ENCODE measurements at places on chromosomes 1 and 21.

- DNase-seq, result no peak
Measured at GRCh38 chr1:186054003-186054402, 319.8 kb downstream of the HMCN1 start.

DNA sequence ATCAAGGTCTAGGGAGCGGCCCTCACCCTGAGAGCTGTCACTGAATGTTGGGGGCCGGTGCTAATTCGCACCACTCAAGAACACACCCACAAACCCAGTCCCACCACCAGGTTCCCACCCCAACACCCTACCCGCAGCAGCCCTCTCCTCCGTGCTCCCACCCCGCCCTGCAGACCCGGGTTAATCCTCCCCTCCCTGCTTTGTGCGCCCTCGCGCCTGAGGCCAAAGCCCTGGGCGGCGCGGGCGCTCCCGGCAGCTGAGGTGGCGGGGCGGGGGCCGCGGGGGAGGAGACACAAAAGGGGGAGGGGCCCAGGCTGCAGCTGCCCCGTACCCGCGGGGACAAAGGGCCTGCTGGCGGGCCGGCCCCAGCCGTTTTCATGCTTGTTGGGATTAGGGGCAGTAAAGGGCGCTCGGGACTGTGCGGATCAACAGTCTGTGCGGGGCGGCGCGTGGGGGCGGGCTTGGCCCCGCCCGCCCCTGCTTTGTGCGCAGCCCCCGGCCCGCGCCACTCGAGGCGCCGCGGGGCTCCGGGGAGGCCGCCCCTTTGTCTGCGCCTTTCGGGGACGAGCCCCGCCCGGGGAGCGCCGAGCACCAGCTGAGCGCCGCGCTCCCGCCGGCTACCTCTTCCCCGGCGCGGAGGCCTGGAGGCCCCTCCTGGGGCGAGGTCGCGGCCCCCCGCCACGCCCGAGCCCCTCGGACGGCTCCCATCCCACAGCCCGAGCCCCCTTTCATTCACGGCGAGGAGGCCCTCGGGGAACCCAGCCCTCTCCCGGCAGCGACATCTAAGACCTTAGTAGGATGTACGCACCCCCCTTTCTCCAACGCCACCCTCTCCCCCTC lies 10.9 kb downstream of the C1orf216 start:
- DNase-seq, result peak; percentile 31

- no peak for DNase-seq
Measured at GRCh38 chr1:241799416-241799815, 48.6 kb upstream of the EXO1 start.

GRCh38 chr1:74468982-74469603 lies 43.3 kb downstream of the LRRC53 start:
- peak; percentile 2 for DNase-seq

GRCh38 chr1:155134880-155135414 lies 705 bp upstream of the SLC50A1 start:
- DNase-seq, result peak; percentile 50

DNA sequence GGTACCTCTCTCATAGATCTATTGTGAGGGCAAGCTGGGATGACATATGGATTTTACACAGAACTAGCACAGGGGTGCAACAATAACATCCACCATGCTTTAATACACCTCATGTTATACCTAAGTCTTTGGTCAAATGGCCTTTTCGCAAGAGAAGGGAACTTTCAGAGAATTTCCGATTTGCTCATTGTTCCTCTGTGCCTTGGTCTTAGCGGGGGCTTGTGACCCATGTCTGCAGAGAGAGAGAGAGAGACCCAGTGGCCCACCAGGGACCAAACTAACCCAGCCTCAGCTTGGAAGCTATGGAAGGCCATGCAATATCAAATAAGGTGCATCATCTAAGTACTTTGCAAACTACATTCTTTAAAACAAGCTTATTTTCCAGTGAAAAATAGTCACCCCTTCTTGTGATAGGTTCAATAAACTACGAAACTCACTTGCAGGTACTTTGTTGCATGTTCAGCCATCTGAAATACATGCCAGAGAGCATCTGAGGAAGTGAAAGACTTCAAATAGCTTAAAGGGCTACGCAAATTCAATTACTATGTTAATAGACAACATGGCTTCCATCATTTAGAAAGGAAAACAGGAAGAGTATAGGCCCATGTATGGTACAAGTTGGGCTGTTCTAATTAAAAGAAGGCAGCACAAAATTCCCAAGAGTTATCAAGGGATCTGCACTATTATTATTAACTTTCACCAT lies 100.7 kb downstream of the KCNN3 start:
- no peak for DNase-seq

GRCh38 chr1:71427066-71427465 lies 346.2 kb upstream of the ZRANB2 start:
- DNase-seq, result no peak

DNA sequence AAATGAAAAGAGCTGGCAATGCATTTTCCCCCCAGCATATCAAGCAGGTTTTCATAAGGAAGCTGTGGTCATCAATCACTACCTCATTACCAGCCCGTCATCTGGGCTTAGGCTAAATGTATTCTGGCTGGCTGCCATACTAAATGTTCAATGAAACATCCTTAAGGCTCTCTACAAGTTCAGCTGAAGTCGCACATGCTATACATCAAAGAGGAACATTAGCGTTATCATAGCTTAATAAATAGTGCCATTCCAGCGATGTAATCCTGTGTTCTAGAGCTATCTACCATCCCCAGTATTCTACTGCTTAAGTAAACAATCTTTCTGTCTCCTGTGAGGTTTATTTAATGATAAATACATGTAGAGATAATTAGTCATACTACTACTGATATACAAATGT lies 288.8 kb downstream of the DPYD start:
- no peak for DNase-seq

DNA sequence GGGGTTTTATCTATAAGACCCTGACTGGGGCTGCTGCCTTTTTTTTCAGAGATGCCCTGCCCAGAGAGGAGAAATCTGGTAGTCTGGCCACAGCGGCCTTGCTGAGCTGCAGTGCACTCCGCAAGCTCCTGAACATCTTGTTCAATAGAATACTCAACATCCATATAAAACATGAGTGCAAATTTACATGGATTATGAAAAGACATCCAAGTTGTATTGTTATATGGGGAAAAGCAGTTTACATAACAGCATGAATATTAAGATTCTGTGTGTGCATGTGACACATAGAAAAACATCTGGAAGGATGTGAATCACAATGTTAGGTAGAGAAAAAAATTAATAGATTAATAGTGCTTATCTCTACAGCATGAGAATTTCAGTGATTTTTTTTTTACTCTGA lies 16.4 kb downstream of the COG2 start:
- no peak for DNase-seq

DNA sequence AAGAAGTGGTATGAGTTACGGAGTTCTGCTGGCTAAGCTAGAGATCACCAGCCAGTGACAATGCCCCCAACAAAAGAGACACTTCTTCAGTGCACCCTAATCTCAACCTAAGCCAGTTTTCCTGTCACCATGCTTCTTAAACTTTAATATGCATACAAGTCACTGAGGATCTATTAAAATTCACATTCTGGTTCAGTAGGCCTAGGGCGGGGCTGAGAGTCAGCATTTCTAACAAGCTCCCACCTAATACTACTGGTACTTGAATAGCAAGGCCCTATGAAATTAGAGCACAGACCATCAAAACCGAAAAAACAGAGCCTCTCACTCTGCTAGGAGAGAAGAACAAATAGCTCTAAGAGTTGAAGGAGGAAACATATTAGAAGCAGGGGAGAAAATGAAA lies 7.9 kb downstream of the PSMB4 start:
- no peak for DNase-seq

GRCh38 chr1:76669624-76670315 lies 197.5 kb upstream of the ST6GALNAC5 start:
- no peak for DNase-seq

GRCh38 chr1:236129306-236129705 lies 13.0 kb upstream of the GPR137B start:
- DNase-seq, result no peak

DNA sequence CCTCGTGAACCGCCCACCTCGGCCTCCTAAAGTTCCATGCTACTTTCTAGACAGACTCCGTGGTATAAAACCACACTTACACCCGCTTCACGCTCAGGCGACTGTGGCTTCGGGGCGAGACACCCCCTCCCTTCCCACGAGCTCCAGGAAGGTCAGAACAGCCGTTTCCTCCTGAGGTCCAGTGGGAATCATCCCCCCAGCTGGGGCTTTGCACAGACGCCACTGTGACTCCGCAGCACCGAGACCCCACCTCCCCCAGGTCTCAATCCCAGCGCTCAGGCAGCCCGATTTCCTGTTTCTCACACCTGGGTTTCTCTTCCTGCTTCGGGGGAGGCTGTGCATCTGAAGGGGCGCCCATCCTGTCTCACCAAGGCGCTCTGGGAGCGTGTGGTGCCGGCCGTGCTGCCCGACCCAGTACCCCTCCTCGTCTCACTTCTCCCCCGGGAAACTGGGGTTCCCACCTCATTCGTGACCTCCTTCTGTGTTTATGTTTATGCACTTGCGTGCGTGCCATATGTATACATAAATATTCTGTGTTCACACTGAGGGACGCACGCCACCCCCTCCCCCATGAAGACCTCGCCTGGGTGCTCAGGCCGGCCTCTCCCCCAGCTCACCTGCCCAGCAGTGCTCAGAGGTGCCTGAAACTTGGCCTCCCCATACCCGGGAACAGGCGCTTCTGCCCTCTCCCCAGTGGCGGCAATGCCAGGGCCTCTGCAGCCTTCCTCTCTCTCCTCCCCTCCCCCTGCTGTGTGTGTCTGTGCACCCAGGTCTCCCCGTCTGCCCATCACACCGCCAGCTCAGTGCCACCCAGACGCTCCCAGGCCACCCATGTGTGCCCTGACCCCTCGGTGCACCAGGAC lies 14.6 kb downstream of the SLC35E2B start:
- peak; percentile 54 for DNase-seq

DNA sequence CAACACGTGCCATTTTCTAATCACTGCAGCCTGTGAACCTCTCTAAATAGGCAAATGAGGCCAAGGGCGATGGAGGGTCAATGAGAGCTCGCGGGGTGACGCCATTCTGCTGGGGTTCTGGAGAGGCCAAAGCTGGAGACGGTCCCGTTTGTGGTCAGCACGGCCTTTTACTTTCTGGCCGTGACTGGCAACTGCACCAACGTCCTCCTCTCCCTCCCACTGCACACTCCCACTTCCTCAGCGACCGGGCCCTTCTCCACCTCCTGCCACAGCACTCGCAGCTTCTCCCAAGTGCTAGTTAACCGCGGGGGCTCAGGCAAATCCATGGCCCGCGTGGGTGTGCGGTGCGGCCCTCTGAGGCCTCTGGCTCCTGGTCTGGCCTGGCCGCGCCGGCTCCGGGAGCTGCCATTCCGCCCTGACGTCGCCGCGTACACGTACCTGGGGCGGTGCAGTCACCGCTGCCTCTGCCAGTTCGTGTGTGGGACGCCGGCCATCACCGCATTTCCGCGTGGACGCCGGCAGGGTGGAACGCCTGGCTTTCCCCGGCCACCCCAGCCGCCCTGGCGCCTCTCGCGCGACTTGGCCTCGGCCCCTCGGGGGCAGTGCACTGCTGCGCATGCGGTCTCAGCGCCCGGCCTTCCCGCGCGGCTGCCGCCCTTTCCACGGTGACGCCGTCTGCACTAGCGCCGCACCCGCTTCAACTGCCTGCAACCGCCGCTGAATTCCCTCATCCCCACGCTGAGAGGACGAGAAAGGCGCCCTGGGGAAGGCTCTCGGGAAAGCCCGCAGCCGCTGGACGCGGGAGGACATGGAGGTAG lies 18.2 kb downstream of the OR2C3 start:
- DNase-seq, result no peak

DNA sequence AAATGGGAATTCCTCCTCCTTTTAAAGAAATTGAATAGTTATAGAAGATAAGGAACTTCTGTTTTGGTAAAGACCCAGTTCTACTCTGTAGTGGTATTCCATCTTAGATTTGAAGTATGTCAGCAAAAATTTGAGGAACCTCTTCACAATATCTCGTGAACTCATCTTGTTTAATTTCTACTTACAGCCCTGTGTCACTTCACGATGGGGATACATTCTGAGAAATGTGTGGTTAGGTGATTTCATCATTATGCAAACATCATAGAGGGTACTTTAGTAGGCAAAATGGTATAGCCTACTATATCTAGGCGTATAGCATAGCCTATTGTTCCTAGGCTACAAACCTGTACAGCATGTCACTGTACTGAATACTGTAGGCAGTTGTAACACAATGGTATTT lies 36.0 kb downstream of the ALG6 start:
- DNase-seq, result no peak

GRCh38 chr1:66446261-66447001 lies 87.5 kb upstream of the SGIP1 start:
- DNase-seq, result peak; percentile 81

DNA sequence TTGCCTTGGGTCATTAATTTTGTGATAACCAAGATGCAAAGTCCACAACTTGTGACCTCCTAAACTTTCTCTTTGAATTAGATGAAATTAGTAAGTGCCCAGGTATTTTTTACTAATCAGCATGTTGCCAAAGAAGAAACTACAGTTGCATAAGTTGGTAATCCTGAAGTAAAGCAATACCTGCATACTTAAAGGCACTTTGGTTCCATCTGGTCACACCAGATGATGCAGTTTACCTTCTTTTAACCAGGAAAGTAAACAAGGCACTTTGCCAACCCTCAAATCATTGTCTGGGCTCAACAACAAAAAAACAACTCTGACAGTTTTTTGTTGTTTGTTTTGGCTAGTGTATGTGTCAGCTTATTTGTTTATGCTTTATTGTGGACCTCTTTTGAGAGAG lies 55.5 kb upstream of the DYNLT5 start:
- no peak for DNase-seq

- no peak for DNase-seq
Measured at GRCh38 chr1:41315146-41315822, 46.0 kb upstream of the FOXO6 start.

GRCh38 chr1:67228791-67229190 lies 62.5 kb downstream of the IL23R start:
- no peak for DNase-seq

DNA sequence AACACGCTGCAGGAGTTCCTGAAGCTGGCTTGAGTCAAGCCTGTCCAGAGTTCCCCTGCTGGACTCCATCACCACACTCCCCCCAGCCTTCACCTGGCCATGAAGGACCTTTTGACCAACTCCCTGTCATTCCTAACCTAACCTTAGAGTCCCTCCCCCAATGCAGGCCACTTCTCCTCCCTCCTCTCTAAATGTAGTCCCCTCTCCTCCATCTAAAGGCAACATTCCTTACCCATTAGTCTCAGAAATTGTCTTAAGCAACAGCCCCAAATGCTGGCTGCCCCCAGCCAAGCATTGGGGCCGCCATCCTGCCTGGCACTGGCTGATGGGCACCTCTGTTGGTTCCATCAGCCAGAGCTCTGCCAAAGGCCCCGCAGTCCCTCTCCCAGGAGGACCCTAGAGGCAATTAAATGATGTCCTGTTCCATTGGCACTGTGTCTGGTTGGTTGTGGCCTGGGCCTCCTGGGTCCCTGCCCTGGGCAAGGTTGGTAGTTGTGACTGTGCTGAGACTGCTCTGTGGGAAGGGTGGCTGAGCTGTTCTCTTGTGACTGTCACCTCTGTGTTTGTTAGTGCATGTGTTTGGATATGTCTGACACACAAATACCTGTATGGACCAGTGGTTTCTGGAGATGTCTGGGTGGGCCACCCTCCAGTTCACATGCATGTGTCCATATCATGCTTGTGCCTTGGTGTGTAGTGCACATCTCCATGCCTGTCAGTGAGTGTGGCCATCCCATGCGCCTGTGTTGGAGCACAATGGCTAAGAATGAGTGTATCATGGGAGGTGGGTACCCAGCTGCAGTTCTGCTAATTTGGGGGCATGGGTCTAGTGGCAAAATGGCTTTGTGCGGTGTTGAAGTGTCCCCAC lies 1.4 kb downstream of the SH3BGRL3 start:
- no peak for DNase-seq

- DNase-seq, result peak; percentile 17
Measured at GRCh38 chr1:64960731-64961130, 5.6 kb downstream of the JAK1 start.

GRCh38 chr1:12001996-12002493 lies 17.3 kb upstream of the MIIP start:
- no peak for DNase-seq

GRCh38 chr1:2975466-2976179 lies 45.6 kb upstream of the ACTRT2 start:
- no peak for DNase-seq
